ENCODE measurements at places on chromosomes 3 and 15.
A peak's percentile ranks its signal among the peaks of the same experiment; 100 is the strongest.

- DNase-seq: no peak
These were observed 218.1 kb downstream of the ADAMTSL3 start for GRCh38 chr15:83871808-83872559.

DNA sequence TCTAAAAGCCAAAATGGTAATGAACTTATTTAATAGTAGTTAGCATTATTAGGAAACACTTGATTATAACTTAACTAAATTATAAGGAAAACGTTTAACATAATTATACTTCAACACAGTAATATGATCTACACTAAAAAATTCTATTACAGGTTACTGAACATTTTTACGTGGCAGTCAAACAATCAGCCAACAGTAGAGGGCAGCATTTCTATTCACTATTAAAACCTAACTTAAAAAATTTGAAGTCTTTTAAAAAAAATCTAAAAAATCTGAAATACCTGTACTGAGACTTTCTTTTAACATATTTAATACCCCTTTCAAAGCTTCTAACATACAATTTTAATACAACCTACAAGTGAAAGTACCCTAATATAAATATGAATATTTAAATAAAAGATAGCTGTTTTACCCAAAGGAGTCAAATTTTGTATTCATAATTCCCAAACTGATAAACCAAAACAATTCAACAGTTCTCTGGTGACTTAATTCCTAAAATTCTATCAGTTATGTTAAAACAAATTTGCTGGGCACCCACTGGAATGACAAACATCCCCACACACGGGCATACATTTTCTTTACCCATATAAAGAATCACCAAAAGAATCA, 41.5 kb downstream of the DLG1 start:
- peak; percentile 45 for DNase-seq

DNA sequence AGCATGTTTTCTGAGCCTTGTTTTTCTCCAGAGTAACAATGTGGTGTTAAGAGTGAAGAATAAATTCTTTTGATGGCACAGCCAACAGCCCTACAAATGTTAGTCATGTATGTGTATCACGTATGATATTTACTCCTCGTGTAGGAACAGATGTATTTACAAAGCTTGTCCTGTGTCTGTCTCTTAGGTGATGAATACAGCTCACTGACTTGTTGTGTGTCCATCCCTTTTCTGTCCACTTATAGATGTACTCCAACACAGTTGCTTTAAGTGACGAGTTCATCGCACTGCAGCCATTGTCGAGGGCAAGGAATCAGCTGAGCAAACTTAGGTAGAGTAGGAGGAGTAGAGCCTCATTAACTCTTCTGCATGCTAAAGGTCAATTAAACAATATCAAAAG, 78.1 kb downstream of the DCUN1D1 start:
- DNase-seq: no peak

GRCh38 chr3:119659606-119660291, 640 bp downstream of the POPDC2 start:
- no peak for DNase-seq

GRCh38 chr15:63044645-63045464, 2.3 kb downstream of the TPM1 start:
- DNase-seq: no peak

GRCh38 chr3:48429960-48430707, at the start of gene PLXNB1:
Gene PLXNB1, minus strand, starts transcription at chr3:48430086. Its CDS starts 5,475 bp downstream, at chr3:48424611.
- DNase-seq: peak; percentile 71

- DNase-seq: no peak
These were observed 61.3 kb downstream of the CEMIP start for GRCh38 chr15:80840182-80841130.

DNA sequence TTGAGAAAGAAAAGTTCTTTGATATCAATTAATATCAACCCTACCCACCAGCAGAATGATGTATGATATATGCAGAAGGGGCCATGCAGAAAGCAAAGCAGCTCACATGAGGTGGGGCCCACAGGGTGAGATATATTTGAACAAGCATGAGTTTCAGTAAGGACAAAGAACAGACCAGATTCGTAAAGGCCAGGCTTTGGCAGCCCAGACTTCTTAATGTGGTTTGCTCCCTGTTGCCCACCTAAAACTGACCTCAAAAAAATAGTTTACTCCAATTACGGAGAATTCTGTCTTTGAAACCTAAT, 255.7 kb upstream of the WNT5A start:
- no peak for DNase-seq

DNA sequence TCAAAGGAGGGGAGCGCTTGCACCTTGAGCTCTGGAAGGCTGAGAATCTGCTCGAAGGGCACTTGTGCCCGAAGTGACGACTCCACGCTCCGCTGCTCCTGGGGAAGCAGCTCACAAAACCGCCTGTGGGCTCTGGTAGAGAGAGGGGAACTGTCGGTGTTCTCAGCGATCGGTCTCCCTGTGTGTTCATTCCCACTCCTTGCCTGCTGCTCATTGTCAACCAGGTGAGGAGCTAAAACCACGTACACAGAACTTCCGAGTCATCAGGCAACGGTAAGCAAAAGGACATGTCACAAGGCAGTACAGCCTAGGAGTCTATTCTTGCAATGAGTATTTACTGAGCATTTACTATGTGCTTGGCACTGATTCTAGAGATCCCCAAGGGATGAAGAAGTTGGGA, 1.5 kb downstream of the CIB1 start:
- no peak for DNase-seq

DNA sequence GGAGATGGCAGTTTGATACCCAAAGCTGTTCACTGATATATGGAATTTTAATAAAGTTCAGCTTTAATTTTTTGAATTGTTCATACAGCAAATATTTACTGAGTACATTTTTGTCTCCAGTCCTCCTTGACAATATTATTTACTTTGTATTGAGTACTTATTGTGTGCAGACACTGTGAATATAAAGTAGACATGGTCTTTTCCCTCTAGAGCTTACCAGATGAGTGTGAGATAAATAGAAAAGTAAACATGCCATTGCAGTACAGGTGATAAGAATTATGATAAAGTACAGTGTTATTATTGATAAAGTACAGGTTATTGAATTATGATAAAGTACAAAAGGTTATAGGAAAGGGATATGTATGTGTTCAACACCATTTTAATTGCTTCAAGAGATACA, 2.1 kb downstream of the UBA5 start:
- no peak for DNase-seq

- no peak for DNase-seq
These were observed 123.0 kb downstream of the SUCLG2 start for GRCh38 chr3:67531181-67532101.

DNA sequence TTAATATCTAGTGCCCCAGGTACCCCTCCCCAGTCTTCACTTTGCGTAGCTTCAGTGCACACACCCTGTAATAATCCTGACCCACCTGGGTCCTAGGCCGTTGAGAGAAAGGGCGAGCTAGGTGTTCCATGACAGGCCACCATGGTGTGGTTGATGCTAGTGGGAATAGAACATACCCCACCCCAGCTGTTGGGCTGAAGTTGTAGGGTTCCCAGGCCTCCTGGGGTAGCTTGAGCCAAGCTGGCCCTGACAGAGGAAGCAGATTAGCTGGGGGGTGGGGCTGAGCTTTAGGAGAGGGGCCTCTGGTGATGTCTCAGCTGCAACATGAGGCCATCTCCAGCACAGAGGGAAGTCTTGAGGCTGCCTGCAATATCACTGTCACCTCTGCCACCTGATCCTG, 40.5 kb downstream of the RAB11A start:
- DNase-seq: no peak

DNA sequence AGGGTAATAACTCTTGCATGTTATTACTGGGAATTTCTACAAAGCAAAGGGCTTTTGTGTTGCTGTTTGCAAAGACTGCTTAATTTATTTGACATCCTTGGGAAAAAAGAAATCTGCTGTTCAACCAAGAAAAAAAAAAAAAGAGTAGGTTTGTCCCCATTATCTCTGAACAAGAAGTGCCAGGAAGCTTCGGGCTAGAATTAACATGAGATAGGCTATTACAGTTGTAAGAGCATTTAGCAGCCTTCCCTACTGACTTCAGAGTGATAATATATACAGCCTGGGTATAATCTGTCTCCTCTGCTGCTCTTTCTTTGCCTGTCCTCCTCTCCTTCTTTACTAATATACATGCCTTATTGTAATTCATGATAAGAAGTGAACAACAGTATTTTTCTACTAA, 23.3 kb upstream of the CHMP2B start:
- no peak for DNase-seq

GRCh38 chr15:22811640-22812039, 25.2 kb downstream of the NIPA1 start:
- DNase-seq: no peak

GRCh38 chr3:66107855-66108254, 69.1 kb upstream of the MAGI1 start:
- no peak for DNase-seq

GRCh38 chr15:65204931-65205660, 6.2 kb downstream of the CILP start:
- no peak for DNase-seq

GRCh38 chr3:39528844-39529243, 61.4 kb downstream of the MOBP start:
- DNase-seq: no peak

DNA sequence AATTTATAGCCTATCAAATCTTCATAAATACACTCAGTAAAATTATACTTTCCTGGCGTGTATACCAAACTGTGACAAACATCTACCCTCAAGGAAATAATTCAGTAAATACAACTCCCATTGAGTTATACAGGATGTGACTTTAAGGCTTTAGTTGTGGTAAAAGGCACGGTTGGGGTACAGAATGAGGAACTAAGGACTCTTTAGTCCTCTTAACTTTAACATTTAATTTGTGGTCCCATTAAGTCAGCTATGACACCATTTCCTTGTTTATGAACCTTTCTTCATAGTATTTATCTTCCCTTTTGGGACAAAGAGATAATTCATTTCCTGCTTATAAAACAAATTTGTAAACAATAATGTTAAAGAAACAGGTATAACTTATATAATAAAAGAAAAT, 30.2 kb downstream of the IFT80 start:
- DNase-seq: no peak

GRCh38 chr15:62883938-62884479, 158.5 kb upstream of the TPM1 start:
- no peak for DNase-seq

- no peak for DNase-seq
These were observed 41.6 kb downstream of the MB21D2 start for GRCh38 chr3:192875971-192876565.

- no peak for DNase-seq
These were observed 107.2 kb upstream of the ABHD17C start for GRCh38 chr15:80587816-80588456.

GRCh38 chr15:25597571-25597970, 158.7 kb upstream of the UBE3A start:
- DNase-seq: no peak

DNA sequence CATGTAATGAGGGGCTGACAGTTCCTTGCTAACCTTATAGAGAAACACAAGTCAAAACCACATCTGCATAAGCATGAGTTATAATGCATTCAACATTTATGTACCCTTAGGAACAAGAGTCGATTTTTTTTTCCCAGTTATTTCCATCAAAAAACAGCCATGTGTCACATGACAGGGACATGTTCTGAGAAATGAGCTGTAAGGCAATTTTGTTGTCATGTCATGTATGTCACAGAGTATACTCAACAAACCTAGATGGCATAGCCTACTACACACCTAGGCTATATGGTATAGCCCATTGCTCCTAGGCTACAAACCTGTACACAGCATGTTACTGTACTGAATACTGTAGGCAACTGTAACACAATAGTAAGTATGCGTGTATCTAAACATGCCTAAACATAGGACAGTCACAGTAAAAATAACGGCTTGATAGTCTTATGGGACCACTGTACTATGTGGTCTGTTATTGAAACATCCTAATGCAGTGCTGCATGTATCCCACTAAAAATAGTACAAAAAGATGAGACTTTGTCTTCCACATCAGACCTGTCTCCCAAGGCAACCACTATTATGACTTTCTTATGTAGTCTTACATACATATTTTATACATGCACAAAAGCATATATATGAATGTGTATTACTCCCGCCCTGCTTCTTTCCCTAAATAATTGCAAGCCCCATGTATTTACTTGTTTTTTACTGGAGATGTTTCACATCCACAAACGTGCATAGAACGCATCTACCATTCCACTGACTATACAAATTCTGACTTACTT, 34.9 kb downstream of the LINS1 start:
- no peak for DNase-seq

GRCh38 chr15:29942143-29942542, 119.9 kb upstream of the TJP1 start:
- peak; percentile 8 for DNase-seq

GRCh38 chr15:76208786-76209424, 102.4 kb downstream of the ETFA start:
- DNase-seq: no peak

- no peak for DNase-seq
These were observed 60.2 kb upstream of the SLC4A7 start for GRCh38 chr3:27544372-27544865.

GRCh38 chr3:70539908-70540307, 227.5 kb upstream of the MDFIC2 start:
- DNase-seq: no peak

DNA sequence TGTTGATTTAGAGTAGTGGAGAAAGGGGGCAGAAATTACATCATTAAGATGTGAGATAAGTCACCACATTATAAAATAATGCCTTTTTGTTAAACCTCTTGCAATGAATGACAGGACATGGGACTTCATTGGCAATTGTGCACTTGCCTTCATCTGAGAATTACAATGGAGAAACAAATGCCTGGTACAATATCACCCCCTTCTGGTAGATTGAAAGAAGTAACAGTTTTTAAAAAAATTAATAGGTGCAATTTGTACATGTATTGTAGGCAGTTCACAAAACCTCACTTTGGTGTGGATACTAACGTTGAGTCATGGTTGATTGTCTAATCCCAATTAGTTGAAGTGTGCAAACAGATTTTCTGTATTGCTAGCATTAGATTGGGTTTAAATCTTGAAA, 4.6 kb upstream of the P2RY14 start:
- DNase-seq: peak; percentile 54

- no peak for DNase-seq
These were observed 8.7 kb upstream of the CACNA2D2 start for GRCh38 chr3:50512131-50512530.

- DNase-seq: no peak
These were observed 290.5 kb upstream of the VEPH1 start for GRCh38 chr3:157793745-157794144.

GRCh38 chr3:54132685-54133084, 10.3 kb downstream of the CACNA2D3 start:
- no peak for DNase-seq

DNA sequence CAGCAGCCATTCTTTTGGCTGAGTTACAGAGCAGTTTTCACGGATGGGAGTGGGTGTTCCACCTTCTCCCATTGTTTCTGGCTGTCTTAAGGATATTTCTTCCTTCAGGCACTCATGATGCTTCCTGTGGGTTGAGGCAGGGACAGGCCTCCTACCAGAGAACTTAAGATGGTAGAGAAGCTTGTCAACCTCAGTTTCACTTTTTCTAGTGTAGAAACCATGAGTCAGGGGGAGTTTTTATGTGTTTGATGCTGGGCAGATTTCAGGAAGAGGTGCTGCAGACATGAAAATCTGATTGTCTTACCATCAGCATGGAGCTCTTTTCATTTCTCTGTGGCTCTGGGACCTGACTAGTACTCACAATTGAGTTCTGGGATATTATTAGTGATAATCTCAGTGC, 48.7 kb upstream of the VEPH1 start:
- DNase-seq: no peak

GRCh38 chr3:114374433-114374990, 80.7 kb downstream of the TIGIT start:
- no peak for DNase-seq
